ENCODE measurements at places on chromosomes 1 and 21.

DNA sequence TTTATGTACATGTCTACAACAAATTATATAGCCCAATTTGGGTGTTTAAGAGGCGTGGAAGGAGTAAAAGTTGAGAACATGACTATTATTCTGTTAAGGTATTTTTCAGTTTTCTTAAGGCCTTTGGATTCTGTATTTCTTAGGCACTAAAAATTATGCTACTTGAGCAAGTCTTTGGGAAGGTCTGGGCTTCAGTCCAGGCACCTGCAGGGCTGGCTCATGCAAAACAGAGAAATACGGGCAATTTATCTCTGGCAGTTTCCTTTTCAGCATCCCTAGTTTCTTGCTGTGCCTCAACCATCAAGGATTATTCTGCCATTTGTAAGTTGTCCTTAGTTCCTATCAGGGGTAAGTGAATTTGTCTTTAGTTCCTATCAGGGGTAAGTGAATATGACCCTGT is 358.8 kb upstream of the B3GALT2 start:
- no peak for DNase-seq

GRCh38 chr1:159774465-159774864 is 6.3 kb upstream of the DUSP23 start:
- no peak for DNase-seq

- DNase-seq = no peak
These were observed 518.5 kb downstream of the SMYD3 start for GRCh38 chr1:245988393-245989078.

- DNase-seq = no peak
These were observed at the start of gene DPT for GRCh38 chr1:168728473-168729404. Gene DPT (minus strand): TSS chr1:168729206. CDS start chr1:168729174, 32 bp downstream.

DNA sequence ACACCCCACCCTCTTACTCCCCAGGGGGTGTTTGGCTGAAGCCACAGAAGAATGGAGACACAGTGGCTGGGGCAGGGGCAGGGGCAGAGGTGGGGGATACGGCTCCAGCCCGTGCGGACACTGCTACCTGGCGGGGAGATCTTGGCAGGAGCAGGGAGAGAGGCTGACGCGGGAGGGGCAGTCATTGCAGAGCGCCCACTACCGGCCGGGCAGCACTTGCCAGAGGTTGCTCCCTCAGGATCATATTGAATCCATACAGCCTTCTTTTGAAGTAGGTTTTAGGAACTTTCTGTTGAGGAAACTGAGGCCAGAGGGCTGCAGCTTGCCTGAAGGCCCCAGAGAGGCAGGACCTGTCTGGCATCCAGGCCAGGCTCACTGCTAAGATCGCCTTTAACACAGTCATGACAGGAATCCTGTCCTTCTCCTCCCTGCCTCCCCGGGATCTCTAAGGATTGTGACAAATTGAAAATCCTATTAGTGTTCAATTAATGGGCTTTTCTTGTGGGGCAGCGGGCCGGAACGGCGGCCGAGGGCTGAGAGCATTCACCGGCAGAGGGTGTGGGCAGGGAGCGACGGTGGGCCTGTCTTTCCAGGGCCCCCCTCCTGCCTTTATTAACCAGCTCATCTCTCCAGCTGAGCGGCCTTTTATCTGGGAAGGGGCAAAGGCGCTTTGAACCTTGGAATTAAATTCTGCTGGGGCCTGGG is 65.5 kb upstream of the WNT4 start:
- no peak for DNase-seq

GRCh38 chr1:224619209-224619608 is 3.1 kb downstream of the CNIH3 start:
- DNase-seq = no peak

DNA sequence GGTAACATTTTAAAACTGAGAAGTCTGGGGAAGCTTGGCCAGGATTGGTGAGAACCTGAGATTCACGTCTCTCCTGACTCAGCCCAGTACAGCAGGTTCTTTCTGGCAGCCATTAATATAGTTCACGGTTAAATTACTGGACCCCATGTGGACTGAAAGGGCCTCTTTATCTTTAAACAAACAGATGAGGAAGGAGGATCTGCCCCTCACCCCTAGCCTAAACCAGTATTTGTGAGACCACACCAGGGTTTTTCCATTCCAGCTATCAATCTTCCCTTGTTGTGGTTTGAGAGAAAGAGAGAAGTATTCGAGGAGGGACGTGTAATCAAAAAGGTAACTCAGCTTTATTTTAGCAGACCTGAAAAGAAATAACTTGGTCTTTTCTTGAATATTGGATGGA is 137.1 kb downstream of the PROX1 start:
- no peak for DNase-seq

DNA sequence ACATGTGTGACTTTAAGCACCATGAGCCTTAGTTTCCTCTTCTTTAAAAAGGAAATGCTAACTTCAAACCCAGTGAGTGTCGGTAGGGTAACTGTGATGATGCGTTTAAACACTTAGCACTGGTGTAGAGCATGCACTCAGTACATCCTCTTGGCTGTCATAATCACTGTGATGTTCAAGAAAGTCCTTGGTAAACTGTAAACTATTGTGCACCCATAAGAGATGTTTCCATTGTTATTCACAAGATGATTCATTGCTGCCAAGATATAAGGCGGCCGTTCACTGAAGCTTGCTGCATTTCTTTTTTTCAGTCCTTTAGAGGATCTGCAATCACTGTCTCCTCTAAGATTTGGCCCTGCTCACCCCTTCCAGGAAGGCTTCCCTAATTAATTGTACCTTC is 61.8 kb upstream of the DAB1 start:
- no peak for DNase-seq

GRCh38 chr1:170749959-170750358 is 86.0 kb downstream of the PRRX1 start:
- DNase-seq = no peak

DNA sequence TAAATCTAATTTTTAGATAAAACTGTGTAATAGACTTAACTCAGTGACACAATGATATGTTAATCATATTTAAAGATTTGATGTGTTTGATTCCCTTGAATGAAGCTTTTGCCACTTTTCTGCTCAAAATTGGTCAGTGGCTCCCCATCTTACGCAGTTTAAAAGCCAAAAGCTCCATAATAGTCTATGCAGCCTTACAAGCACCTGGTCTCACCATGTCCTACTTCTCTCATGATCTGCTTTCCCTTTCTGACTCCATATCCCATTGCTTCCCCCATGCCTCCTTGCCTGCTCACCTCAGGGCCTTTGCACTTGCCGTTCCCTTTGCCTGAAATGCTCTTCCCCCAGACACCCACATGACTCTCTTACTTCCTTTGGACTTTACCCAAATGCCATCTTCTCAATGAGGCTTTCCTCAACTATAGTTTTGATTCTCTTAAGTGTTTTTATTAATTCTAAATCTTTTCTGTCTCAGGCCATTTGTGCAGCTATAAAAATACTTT is 1.9 kb downstream of the ZBTB8A start:
- DNase-seq = no peak

DNA sequence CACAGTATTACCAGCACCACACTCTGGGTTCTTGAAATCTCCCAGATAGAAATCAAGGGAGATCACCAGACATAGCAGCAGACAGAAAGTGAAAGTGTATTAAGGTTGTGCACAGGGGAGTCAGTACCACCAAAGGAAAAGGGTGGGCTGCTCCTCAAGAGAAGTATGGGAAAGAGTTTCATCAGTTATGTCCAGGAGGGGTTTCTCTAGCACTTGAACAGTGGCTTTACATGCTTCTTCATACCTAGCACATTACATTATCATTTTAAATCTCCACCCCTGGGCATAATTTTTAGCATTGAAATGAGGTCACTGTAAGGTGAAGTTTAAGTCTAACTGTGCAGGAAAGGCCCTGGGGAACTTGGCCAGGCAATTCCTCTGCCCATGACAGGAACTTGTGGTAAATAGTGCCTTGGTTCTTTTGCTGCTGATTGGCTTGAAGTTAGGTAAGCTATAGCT is 601.0 kb downstream of the NUF2 start:
- DNase-seq = no peak

GRCh38 chr1:207817166-207817565 is 65.3 kb downstream of the CD46 start:
- no peak for DNase-seq

- DNase-seq = no peak
These were observed 18.3 kb upstream of the PALMD start for GRCh38 chr1:99627615-99628014.

GRCh38 chr1:2566101-2567045 is 10.2 kb downstream of the TNFRSF14 start:
- no peak for DNase-seq

GRCh38 chr1:185338719-185339622 is 21.9 kb upstream of the IVNS1ABP start:
- peak; percentile 12 for DNase-seq

DNA sequence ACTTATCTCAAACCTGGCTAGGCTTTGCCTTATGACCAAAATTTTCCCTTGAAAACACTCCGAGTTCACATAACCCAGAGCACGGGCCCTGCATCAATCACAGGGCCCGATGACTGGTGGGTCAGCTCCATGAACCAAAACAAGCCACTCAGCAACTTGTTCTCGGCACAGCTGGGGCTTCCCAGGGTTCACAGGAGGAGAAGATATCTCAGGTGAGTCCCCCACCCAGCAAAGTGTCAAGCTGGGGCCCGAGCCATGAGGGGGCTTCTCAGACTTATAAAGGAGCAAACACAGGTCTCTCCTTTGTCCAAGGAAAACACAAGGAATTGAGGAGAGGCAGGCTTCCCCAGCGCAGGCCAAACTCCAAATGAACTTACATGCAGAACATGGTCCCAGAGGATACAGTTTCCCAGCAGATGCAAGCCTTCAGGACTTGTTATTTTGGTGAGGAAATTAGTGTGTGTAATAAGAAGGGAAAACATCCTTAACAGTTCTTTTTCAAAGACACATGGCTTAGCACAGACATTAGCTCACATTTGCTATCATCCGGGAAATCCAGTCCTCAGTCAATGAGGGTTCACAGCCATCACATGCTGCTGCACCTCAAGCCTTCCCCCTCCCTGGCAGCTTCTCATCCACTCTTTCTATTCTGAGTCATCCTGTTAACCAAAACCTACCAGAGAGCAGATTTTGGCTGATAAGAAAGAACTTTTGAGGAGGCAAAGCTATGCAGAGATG is 98.1 kb upstream of the NFIA start:
- no peak for DNase-seq

DNA sequence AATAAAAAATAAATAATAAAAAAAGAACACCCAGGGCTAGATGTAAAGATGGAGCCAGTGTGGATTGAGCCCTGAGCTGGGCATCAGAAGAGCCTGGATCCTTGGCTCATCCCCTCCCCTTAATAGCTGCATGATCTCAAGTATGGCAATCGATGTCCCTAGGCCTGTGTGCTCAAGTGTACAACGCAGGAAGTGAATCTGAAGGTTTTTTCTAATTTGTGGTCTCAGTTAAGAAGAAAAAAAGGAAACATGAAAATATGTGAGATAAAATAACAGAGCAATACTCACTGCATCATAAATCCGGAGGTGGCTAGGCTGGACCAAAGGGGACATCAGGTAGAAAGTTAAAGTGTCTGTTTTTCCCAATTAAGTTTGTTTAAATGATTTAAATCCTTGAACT is 47.3 kb upstream of the SLC44A3 start:
- DNase-seq = no peak

DNA sequence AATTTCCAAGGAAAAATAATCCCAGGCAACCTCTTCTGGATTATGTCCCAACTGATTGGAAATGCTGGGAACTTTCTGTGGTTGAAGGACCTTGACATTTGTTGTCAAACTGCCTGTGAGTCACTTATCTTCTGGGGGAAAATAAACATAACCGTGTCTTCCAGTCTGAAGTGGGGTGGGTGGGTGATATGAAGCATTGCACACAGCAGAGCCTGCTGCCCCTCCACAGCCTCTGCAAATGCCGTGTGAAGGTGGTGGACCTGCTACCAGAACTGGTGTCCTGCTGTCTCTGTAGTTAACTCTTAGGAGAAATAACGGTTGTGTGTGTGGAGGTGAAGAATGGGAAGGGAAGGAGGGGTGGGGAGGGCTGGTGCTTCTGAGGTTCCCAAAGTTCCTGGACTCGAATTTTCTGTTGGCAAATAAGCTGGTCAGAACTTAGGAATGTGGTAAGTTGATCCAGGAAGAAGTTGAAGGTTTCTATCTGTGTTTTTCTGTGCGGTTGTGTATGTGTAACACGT is 23.2 kb downstream of the GALNT2 start:
- DNase-seq = no peak

DNA sequence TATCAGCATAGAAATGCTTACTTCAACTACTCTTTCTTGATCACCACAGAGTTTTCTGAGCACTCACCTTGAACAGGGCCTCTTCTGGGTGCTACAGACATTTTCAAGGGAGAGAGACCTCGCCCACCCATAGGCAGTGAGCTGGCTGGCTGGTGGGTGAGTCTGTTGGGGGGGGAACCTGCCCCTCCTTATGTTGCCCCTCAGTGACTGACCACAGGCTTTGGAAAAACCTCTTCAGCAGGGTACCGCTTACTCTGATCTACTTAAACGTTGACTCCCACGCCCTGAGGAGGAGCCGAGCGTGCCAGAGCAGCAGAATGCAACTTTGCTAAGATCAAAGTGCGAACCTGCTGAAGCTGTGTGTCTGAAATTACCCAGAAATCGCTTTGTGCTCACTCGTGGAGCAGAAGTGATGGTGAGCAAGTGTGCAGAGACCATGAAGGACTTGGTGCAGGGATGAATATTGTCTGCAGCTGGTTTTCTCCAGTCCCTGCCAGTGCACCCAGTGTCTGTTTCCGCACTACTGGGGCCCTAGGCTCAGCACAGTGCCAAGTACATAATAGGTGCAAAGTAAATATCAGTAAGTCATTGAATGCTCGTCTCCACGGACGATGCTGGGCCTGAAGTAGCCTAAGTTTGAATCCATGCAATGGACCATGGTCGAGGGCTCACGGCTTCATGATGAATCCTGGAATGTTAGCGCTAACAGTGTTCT is 158.7 kb upstream of the IRF2BP2 start:
- peak; percentile 75 for DNase-seq

DNA sequence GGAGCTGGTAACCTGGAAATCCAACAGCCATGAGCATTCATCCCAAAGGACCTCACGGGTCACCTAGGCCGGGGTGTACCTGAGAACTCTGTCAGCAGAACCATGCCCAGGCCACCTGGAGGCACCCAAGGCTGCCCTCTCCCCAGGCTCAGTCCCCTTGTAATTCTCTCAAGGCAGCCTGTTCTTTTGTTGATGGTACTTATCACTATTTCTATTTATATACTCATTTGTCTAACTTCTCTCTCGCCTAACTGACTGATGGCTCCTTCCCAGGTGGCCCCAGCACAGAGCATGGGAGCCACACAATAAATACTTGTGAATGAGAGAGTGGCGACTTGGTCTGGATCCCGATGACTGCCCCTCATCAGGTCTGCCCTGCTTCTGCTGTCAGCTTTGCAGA is 16.7 kb downstream of the CASP9 start:
- no peak for DNase-seq

Measured in CD4-positive, alpha-beta T cell (primary cell).